ENCODE measurements at places on chromosomes 2 and 18.

- DNase-seq: no peak
Observed at GRCh38 chr2:165665614-165666013, 128.4 kb downstream of the GALNT3 start.

GRCh38 chr2:46569061-46569560, 89.7 kb downstream of the TMEM247 start:
- DNase-seq: no peak

DNA sequence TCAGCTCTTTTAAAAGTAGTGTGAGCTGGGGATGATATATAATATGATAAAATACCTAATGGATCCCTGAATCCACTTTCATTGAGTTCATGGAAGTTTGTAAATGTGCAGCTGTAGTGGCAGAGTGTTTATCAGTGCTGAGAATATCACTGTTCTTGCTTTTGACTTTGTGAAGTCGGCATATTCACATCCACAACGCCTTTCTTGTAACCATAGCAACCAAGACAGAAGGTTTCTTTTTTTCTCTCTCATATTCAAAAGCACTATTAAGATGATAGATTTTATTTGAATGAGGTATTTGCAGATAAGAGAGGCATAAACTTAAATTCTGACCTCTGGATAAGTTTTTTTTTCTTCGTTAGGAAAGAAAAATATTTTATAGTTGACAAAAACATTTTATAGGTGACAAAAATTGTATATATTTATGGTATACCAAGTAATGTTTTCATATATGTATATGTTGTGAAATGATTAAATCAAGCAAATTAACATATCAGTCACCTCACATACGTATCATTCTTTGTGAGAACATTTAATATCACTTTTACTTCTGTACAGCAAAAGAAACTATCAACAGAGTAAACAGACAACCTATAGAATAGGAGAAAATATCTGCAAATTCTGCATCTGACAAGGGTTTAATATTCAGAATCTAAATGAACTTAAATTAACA, 130.0 kb downstream of the PLCL1 start:
- DNase-seq: no peak

GRCh38 chr2:134642938-134643337, 75.9 kb downstream of the TMEM163 start:
- no peak for DNase-seq

- DNase-seq: no peak
Observed at GRCh38 chr18:55121397-55122170, 162.3 kb upstream of the CCDC68 start.

DNA sequence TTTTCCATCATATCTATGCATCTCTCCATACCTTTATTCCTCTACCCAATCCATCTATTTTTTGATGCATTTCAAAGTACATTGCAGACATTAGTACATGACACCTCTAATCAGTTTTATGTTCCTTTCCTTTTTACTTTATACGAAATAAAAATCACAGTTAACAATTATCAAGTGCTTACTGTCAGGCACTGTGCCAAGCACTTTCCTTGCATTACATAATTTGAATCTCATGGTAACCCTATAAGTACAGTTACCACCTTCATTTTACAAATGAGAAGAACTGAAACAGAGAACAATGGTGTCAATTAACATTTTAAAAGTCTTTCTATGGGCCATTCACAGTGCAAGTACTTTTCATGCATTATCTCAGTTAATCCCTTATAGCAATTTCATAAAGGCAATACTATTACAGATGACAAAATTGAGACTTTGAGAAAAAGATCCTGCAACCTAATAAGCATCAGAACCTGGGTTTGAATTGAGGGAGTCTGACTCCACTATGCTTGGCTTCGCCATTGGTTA, 544.4 kb upstream of the TNP1 start:
- DNase-seq: no peak

GRCh38 chr2:206084439-206084869, 1.5 kb downstream of the INO80D start:
- no peak for DNase-seq

- DNase-seq: no peak
Observed at GRCh38 chr2:163351966-163352365, 383.8 kb downstream of the FIGN start.

GRCh38 chr2:215590010-215590745, 154.3 kb upstream of the FN1 start:
- DNase-seq: no peak

GRCh38 chr2:170034596-170034995, 143.4 kb upstream of the MYO3B start:
- no peak for DNase-seq

DNA sequence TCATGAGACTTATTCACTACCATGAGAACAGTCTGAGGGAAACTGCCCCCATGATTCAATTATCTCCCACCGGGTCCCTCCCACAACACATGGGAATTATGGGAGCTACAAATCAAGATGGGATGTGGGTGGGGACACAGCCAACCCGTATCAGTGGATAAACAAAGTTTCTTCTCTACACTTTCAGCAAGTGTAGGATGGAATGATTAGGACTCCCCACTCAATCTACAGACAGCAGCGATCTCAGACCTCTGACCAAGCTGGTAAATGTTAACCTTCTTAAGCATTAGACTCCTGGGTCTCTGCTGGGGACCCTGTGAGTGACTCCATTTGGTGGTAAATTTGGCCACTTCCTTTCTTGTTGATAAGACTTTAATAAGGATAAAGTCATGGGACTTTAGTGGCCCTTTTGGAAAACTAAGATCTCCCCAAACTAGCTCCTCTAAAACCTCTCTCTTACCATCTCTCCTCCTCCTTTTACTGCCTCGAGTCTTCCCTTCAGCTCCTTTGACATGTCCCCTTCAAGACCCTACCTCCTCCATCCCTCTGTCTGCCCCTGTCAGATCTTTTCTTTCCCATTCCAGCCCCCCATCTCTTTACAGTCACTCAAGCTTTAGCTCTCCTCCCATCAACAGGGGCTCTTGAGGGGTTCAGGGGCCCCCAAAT, 71.9 kb downstream of the MYL12B start:
- no peak for DNase-seq

- DNase-seq: no peak
Observed at GRCh38 chr2:200751786-200752185, 59.9 kb upstream of the BZW1 start.

GRCh38 chr2:10544252-10544651, 96.1 kb upstream of the ODC1 start:
- DNase-seq: no peak

DNA sequence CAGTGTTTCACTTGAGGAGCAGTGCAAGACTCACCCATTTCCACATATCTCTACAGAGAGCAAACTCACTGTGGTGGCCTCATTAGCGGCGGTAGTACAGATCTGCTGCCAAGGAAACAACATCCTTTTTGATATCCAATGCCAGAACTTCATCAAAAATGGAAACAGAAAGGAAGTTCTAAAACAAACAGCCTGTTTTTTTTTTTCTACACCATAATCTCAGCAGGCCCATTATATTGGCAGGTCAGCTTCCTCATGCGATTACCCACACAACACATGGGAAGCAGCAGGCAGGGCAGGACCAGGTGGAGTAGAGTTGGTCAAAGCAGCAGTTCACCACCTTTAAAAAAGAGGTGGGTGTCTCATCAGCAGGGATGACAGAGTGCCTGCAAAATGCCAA, 678.9 kb upstream of the CELF4 start:
- no peak for DNase-seq

DNA sequence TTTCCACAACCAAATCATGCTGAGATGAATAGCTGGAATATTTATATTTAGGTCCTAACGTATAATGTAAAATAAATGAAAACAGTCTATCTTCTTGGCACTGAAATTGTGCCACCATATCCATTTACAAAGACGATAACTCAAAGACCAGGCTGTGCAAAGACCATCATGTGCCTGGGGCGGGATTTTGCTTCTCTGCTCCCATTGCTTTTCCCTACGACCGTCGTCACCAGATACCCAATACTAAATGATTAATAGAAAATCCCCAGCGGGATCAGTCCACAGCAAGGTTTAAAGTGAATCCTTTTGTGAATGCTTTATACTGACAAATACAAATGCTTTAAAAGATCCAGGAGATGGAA, 194.3 kb upstream of the ARL4C start:
- no peak for DNase-seq

- DNase-seq: no peak
Observed at GRCh38 chr2:195902857-195903256, 165.8 kb downstream of the DNAH7 start.

- no peak for DNase-seq
Observed at GRCh38 chr2:148459377-148459778, 185.2 kb upstream of the EPC2 start.
